ENCODE measurements at places on chromosomes 5 and 9.

GRCh38 chr5:159410480-159410879 is 80.2 kb upstream of the IL12B start:
- no peak for DNase-seq

DNA sequence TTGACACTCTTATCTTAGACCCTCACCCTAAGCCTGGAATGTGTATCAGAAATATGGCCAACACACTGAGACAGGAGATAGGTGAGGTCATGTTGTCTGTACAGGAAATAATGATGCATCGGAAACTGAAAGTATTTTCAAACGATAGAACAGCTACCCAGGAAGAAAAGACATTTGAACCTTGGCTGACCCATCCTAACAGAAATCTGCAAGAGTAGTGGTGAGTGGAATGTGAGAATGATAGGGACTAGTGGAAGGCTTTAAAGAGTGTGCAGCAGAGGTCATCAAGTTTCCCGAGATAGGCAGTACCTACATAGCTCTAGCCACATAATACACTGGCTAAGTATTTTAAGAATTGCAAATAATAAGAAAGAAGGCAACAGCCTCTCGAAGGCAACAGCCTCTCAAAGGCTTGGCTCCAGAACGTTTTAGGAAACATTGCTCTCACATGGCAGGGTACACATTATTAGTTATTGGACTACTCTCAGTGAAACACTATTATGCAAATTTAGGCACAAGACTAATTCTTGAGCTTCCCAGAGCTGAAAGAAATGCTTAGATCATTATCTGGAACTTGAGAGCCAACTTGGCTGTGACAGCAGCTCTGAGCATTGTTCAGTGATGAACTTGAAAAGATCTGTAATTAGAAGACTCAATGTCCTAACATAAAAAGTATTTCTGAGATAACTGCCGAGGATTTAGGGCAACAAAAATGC is 133.1 kb upstream of the FBXL7 start:
- DNase-seq = no peak

GRCh38 chr5:67978171-67978570 is 237.4 kb upstream of the PIK3R1 start:
- no peak for DNase-seq

DNA sequence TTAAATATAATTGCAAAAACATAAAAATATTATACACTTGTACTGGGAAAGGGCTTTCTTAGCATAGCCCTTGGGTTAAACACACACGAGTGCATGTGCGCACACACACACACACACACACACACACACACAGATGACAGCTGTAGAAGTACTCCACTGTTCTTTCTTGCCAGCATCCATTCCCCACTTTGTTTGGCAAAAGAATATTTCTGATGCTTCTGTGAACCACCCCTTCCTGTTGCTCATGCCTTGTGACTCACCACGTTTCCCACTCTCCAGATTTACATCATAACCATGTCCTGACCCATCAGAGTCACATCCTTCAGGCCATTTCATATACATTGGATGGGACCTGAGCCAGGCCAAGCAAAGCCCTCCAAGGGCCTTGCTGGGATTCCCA is 280.1 kb downstream of the DNAH5 start:
- DNase-seq = no peak

DNA sequence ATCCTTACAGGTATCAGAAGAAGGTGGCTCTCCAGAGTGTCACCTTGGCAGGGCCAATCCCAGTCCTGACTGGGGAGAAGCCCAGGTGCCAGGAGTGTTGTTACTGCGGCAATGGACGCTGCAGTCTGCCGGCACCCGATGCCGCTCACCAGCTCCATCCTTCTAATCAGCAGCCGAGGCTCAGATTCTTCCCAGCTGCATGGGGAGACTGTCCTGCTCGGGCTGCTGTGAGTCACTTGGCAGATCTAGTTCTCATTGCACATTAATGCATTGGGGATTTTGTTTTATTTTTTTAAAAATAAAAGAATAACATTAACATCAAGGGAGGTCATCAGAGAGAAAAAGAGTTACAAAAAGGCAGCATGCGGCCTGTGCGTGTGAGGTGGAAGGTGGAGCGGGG is 115.8 kb downstream of the MTX3 start:
- DNase-seq = no peak

GRCh38 chr5:172339264-172340180 is 56.0 kb upstream of the UBTD2 start:
- DNase-seq = no peak

GRCh38 chr9:75013735-75014134 is 14.4 kb downstream of the CARNMT1 start:
- no peak for DNase-seq

DNA sequence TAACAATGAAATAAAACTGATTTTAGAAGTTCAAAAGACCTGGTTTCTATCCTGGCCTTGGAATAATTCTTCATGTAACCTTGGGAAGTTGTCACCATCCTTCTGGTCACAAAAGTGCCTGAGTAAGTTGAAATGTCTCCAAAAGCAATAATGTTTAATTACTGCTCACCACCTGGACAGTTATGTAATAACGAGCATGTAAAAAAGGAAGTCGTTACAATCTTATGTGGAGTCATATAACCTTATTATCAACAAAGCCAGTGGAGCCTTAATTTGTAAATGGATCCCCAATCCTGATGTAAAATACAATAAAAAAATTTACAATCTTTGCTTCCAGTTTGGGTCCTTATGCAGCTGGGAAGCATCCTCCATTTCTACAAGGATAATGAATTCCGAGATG is 64.2 kb upstream of the GPR151 start:
- no peak for DNase-seq

- DNase-seq = no peak
These were observed 305.0 kb upstream of the CCNH start for GRCh38 chr5:87717761-87718160.

DNA sequence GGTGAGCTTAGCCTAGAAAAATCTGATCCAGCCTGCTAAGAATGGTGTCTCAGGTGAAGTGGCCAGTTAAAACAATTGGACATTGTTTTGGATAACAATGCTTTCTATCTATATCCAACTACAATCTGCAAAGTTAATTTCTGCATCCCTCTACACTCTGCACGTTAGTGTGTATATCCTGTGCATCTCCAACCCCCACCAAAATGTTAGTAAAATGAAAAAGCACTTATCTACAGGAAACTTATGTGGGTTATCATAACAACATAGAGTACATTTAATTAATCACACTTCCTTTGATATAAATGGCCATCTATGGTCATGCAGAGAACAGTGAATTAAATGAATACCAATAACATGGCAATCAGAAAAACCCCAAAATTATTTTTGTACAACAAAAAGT is 158.7 kb downstream of the NFIB start:
- no peak for DNase-seq

- peak; percentile 59 for DNase-seq
These were observed 121.6 kb downstream of the TLR4 start for GRCh38 chr9:117825609-117826347.

DNA sequence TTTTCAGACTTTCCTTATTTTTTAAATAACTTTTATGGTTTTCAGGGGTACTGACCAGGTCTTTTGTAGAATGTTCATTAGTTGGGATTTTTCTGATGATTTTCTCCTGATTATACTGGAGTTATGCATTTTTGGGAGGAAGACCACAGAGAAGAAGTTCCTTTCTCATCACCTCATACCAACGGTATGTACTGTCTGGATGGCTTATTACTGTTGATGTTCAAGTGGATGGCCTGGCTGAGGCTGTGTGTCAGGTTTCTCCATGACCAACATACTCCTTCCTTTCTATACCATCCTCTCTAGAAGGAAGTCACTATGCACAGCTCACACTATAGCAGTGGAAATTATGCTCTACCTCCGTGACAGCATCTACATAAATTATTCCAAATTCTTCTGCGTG is 71.1 kb upstream of the NR3C1 start:
- DNase-seq = no peak

- DNase-seq = no peak
These were observed 14.8 kb downstream of the NDST1 start for GRCh38 chr5:150522504-150523414.

DNA sequence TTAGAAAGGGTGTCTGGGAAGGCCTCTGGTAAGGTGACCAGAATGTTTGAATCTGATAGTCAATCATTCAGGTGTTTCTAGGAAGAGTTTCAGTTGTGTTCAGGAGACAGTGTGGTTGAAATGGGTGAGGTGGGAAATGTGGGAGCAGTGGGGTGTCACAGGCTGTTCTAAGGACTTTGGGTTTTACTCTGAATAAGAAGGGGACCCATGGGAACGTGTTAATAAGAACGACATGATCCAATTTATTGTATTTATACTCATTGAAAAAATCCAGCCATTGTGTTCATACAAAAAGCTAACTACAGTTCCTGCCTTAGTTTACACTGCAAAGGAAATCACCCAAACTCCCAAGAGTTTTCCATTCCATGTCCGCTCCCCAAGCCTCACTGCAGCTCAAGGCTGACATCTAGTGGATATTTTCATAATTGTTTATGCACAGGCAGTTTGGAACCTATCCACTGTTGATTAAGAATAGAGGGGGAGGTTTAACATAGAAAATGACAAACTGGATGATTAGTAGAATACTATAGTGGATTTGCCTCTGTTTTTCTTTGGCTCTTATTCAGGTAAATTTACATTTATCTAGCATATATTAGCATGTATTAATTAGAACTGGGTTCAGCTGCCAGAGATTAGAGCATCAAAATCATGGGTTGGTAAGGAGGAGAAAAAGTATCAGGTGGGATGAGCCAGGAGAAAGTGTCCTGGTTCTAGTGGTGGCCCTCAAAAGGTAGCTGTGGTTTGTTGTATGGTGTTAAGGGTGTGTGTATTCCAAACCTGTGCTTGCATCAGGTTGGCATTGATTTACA is 17.7 kb downstream of the CAVIN4 start:
- no peak for DNase-seq

GRCh38 chr5:19546521-19546920 is 441.5 kb downstream of the CDH18 start:
- no peak for DNase-seq

DNA sequence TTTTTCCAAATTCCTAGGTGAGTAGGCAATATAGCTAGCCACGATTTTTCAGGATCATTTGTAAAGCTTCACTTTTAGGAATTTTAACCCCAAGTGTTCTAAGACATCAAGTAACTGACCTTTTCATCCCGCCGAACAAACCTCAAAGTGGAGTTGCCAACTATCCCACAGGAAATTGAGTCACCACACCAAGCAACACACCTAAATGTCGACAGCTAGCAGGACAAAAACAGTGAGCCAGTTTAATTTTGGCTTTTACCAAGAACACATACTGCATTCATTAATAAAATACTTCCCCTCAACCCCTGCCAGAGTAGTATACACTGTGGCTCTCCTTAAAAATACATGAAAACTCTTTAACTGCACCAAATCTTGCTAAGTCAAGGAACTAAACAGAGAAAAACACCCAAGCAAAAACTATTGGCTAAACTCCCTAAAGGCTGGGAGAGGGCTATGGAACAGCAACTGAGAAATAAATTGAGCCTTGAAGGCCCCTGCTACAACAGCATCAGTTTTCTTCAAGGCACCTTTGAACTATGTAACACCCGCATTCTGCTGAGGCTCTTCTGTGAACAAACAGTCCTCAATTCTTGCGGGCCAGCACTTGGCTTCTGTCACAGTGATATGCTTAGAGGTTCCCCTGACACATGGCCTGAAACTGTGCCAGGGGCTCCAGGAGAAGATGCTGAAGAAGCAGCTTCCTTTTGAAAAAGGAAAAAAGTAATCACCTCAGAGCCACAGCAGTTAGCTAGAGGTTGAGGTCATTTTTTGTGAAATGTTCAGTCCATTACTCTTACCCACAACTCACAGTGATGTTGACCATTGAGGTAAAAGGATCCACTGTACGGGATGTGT is 459.6 kb downstream of the RAB3C start:
- DNase-seq = no peak
